ENCODE measurements at places on chromosomes 12 and 14.

GRCh38 chr12:62950317-62950716 is 15.4 kb upstream of the PPM1H start:
- DNase-seq, result no peak

DNA sequence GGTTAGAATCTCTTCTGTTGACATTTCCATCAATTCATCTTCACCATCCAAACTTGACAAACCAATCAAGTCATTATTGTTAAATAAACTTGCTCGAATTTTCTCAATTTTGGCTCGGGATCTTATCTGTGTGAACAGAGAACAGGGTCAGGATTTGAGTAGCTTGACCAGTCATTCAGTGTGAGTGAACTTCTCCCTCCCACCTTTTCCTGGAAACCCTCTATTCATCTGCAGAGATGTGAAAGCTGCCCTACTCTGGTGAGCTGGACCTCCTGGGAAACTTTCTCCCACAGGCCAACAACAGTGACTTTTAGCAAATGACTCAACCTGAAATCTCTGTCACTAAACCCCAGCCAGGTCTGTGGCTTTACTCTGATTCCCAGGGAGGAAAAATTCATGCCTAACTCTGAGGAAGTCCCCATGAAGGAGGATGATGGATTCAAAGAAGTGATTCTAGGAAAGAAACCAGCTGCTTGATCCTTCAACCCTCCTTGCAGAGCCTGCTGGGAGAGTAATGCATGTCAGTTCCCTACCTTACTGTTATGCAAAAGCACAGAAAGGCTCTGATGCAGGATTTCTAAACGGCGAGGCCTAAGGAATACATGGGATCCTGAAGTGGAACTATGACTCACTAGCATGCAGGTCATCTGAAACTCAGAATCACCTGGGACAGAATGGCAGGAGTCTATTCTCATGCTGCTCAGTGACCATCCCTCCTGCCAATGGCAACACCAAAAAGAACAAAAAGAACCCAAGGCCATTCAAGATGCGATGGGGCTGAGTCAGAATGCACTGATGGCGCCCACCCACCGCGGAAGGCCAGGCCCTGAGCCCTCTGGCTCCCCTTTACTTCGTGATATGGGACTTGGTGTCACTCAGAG is 58.0 kb downstream of the TRAFD1 start:
- no peak for DNase-seq

DNA sequence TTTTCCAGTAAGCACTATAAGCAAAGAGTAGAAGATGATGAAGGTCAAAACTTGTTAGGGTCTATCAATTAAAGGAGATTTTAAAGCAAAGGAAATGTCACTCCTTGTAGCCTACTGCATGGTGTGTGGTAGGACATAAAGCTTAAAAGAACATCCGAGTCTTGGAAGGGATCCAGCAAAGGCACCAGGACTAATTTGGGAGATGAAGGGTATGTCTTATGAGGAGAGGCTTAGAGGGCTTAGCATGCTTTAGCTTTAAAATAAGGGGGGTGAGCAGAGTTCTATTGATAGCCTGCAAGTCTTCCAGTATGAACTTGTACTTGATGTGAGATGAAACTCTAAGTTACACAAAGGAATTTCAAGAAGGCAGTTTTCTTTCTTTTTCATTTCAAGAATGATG is 11.8 kb upstream of the MYBPC1 start:
- DNase-seq, result no peak

GRCh38 chr12:117069926-117070900 is 29.0 kb downstream of the TESC start:
- no peak for DNase-seq

DNA sequence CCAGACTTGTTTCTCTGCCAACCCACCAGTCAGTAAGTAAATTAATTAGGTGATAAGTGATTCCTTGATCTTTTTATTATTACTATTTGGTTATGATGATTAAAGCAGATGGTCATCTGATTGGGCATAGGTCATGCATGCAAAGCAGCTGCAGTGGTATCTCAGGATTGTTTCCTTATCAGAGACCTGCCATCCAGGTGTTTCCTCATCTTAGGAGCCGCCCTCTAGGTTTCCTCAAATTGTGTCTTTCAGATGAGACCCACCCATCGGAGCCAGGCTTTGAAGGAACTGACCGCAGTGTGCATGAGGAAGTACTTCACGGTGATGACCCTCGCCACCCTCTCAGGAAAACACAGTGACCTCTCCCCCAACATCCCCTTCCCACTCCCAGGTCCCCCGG is 63.3 kb downstream of the ZFP36L1 start:
- DNase-seq, result no peak

GRCh38 chr12:76508128-76508980 is 51.2 kb downstream of the OSBPL8 start:
- DNase-seq, result no peak

DNA sequence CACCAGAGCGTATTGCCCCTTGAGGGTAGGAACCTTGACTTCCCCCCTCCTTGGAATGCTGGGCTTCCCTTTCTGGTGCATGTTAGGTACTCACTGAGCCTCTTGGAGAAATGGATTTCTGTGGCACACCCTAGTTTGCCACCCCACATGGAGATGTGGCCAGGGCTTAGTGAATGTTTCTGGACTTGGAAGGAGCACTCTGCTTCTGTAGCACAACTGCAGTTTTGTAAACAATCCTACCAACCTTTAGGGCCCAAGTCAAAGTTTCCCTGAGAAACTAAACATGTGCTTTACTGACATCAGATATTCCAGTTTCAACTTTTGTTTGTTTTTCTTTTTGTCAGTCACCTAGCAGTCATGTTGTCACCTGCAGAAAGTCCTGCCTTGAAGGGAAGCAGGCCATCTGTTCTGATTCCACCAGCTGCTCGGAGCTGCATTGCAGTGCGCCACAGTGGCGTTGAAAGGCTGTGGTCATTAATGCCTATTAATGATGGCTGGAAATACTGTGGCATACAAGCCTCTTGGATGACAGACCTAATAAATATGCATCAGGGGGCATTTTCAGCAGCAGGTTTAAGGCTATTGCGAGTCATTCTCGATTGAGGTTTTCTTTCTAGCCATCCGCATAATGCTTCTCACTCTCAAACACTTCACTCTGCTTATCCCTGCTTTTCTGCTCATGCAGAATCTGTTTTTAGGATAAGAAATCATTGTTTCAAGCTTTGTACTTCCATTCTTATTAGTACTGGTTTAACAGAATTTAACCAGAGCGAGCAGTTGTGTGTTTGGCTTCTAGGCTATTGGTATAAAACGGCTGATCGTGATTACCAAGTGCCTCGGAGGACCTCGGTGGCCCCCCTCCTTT is 7.8 kb downstream of the PELI2 start:
- DNase-seq, result no peak

- no peak for DNase-seq
Observed at GRCh38 chr12:128745772-128746689, 77.7 kb downstream of the SLC15A4 start.

GRCh38 chr12:53751336-53752191 is at the start of gene CISTR:
CISTR (minus strand) TSS chr12:53751979.
- DNase-seq, result no peak

DNA sequence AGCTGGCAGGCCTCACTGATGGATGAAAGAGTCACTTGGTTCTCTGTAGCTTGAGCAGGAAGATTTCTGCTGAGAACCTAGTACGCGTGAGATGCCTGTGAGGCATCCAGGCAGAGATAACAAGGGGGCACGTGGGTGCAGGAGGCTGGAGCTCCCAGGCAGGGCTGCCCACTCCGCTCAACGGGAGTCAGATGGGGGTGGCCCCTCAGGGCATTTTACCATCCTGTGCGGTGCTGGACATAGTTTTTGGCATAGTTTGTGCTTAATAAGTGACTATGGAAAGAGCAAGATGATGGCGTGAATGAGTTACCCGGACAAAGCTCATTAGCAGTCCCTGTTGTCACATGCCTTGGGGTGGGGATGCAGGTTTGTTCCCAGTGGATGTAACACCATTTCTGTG is 182.8 kb downstream of the TSPAN9 start:
- DNase-seq, result no peak

DNA sequence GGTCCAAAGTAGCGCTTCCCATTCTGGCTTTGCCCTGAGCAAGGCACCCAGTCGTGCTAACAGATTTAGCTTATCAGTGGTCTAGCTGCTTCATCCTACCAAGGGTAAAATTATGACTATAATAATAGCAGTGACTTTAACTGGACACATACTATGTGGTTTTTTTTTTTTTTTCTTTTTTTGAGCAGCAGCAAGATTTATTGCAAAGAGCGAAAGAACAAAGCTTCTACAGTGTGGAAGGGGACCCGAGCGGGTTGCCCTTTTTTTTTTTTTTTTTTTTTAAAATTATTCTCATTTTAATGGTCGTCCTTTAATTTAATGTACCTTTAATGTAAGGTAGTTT is 505 bp downstream of the HELB start:
- no peak for DNase-seq

GRCh38 chr12:28313631-28314030 is 123.4 kb downstream of the CCDC91 start:
- no peak for DNase-seq

GRCh38 chr12:64660237-64661018 is 50.1 kb downstream of the RASSF3 start:
- no peak for DNase-seq

- no peak for DNase-seq
Observed at GRCh38 chr12:25241167-25242020, 9.3 kb downstream of the KRAS start.
